ENCODE measurements at places on chromosomes 4 and X.

DNA sequence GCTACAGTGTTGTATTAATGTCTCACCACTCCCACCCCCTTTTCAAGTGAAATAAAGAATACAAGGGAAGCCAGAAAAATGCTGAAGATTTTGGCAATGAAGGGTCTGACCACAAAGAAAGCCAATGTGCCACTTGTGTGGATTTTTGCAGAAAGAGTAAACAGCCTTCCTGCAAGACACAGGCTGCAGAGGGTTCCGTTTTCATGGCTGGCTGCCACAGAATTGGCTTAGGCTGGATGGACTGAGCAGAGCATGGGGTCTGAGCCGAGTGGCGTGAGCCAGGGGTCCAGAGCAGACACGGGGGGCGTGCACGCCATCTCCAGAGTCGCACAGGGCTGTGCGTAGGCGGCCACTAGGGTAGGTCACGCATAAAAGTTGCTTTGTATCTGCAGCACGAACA is 69.2 kb downstream of the MTNR1A start:
- no peak for DNase-seq

GRCh38 chr4:38612646-38613414 is 51.2 kb upstream of the KLF3 start:
- DNase-seq = no peak

GRCh38 chrX:69192603-69193002 is 27.4 kb upstream of the PJA1 start:
- no peak for DNase-seq

- DNase-seq = peak; percentile 73
Measured at GRCh38 chr4:13445841-13446790, 38.0 kb downstream of the RAB28 start.

- DNase-seq = no peak
Measured at GRCh38 chr4:137125011-137125410, 407.3 kb downstream of the PCDH18 start.

DNA sequence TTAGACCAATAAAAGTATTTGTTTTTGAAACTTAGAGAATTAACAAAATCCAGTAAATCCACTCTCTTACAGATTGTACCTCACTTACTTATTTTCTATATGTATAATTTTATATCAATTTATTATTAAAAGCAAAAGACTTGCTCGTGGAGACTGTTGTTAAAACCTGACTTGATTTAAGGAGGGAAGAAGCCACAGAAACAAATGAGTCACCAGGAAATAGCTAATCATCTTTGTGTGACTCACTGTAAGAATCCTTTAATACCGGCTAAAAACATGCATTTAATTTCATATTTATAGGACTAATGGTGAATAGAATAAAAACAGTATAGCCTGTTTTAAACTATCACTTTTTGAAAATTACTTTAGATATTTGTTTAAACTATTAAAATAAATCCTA is 29.9 kb upstream of the UBE2NL start:
- DNase-seq = no peak

DNA sequence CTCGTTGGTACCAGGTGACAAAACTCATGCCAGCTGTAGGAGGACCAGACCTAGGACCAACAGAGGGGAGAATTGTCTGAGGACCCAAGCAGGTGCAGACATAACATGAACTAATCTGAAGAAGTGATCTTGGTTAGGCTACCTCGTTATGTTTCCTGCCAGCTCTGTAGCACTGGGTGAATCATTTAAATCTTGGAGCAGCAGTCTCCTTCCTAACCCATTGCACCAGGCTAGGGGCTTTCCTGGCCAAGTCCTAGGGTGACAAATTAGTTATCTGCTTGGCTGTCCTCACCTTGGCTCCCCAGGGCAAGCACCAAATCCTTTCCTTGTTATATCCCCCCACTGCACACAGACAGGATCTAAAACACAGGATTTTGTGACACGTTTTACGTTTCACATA is 87.8 kb downstream of the WWC2 start:
- DNase-seq = no peak

- no peak for DNase-seq
Measured at GRCh38 chrX:77444545-77444944, 2.6 kb upstream of the FGF16 start.

GRCh38 chr4:98352940-98353339 is 91.8 kb downstream of the RAP1GDS1 start:
- DNase-seq = no peak

GRCh38 chrX:134460862-134461220 is 876 bp downstream of the HPRT1 start:
- no peak for DNase-seq

DNA sequence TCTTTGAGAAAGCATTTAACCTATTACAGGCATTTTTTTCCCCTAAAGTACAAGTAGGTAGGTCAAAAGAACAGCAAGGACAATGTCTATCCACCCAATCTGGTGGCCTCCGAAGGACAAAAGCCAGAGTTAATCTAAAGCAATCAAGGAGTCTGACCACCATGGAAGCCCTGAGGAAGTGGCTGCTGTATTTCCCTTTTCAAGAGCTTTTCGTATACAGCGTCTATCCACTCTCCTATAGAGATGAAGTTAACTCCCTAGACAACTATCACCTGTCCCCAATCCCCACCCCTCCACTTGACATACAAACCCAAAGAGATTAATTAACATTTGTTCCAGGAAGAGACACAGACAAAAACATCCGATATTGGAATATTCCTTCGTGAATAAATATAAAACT is 85.5 kb downstream of the SNCA start:
- no peak for DNase-seq

GRCh38 chr4:184544788-184545409 is 70.5 kb upstream of the IRF2 start:
- DNase-seq = no peak

DNA sequence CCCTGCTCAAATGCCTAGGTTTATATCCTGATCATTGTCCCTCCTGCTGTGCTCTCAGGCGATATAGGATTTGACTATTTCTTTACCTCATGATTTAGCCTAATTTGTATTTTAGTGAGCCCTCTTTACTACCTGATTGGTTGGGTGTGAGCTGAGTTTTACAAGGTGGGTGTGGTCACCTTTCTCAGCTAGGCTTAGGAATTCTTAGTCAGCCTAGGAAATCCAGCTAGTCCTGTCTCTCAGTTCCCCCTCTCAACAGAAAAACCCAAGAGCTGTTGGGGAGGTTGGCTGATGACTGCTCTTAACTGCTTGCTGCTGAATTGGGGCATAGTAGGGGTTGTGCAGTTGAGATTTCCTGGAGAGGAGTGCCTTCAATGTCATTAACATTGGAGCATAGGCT is 100.5 kb upstream of the AADAT start:
- DNase-seq = no peak

- no peak for DNase-seq
Measured at GRCh38 chr4:153427363-153428071, 38.6 kb upstream of the TMEM131L start.

DNA sequence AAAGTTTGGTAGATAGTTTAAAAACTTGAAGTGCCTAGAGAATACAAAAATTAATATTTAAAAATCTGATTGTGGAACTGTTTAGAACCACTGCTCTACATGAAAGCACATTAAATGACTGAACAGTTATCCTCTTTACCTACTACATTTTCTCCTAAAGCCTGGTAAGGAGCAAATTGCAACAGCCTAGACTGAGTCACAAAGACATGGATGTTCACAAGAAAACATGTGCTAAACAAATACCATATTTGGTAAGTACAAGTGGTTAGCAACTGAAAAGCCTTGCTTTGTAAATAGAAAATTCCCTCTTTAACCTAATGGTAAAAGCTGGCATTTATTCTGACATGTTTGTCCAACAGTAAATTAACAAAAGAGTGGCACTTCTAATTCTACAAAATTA is 203.1 kb downstream of the FBXO8 start:
- DNase-seq = no peak

DNA sequence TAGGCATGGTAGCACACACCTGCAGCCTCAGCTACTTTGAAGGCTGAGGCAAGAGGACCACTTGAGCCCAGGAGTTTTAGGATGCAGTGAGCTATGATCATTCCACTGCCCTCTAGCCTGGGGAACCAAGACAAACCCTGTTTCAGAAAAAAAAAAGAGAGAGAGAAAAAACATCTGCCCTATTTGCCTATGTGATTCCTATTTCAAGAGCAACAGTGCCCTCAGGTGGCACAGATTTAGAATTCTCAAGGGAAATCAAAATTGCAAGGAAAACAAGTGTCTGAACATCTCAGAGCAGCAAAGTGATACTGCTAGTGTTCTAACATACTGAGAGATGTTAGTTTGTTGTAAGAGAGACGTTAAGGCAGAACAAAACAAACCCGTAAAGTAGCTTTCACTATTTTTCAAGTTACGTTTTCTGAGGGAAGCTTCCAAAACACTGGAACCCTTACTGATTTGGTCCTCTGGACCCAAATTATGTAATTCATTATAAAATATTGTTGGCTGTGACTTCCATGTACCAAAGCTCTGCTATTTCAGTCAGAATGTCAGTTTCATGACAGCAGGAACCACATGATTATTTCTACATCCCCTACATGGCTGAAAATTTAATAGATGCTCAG is 7.9 kb downstream of the BDH2 start:
- DNase-seq = no peak

DNA sequence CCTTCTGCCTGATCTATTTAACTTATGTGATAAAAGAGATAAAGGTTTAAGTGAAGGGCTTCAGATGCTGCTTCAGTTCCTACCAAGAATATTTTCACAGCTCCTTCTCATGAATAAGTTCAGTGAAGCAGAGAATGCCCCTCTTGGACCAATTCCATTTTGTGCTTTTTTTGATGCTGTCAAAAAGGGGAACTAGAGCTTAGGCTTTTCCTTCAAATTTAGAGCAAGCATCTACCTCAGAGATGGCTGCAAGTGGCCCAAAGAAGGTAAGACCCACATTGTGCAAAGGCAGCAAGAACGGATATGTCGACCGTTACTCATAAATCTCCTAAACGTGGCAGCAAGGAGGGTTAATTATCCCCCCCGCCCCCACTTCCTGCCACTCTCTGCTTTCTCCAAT is 4.5 kb downstream of the CHRDL1 start:
- no peak for DNase-seq

DNA sequence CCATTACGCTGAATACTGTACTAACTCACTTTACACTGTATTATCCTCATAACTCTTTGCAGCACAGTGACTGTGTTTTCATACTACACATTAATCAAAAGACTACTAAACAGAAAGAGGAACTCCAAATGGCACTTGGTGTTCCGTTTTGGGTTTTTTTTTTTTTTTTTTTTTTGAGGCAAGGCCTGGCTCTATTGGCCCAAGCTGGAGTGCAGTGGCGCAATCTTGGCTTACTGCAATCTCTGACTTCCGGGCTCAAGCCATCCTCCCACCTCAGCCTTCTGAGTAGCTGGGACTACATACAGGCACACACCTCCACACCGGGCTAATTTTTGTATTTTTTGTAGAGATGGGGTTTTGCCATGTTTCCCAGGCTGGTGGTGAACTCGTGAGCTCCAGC is 10.7 kb downstream of the KLHL8 start:
- no peak for DNase-seq

- no peak for DNase-seq
Measured at GRCh38 chr4:81807386-81807785, 335.7 kb upstream of the RASGEF1B start.

- no peak for DNase-seq
Measured at GRCh38 chr4:3352941-3353594, 60.2 kb downstream of the RGS12 start.

DNA sequence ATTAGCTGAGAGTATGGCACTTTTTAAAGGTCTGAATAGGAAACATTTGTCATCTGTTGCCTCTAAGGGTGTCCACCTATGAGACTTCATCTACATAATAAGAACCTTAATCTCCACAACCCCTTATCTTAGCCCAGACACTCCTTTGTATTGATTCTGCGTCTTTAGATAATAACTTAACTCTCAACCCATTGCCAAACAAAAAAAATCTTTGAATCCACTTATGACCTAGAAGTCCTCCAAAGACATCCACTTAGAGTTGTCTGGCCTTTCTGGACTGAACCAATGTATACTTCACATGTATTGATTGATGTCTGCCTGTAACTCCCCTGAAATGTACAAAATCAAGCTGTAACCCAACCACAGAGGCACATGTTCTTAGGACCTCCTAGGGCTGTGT is 66.0 kb upstream of the CHRNA9 start:
- no peak for DNase-seq

DNA sequence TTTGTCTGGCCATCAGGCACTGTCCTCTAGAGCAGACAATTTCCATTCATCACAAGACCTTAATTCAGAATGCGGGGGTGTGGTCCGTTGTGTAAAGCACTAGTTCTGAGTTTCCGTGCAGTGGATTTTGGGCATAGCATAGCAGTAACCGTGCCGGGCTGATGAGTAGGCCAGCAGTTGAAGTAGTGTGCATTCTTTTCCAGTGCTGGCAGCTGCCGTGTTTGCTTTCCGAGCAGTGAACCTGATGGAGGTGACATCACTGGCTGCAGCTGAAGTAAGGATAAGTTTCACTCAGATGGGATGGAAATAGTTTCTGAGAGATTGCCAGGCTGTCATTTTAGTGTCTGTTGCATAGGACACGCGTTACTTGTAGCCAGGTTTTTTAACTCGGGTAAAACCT is 107.0 kb upstream of the STIM2 start:
- no peak for DNase-seq

DNA sequence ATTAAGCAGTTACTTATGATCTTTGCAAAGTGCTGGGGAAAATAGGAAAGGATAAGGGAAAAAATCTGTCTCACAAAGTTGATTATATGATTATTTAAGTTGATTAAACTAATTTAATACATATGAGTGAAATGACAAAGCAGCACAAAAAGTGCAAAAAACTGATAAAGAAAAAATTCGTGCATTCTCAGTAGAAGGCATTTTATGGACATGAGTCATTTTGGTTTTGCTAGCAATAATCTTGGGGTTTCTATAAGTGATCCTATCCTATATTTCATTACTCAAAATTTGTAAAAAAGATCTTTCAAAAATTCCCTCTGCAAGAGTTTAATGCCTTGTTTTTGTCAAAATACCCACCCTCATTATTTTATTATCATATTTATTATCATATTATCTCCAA is 224.2 kb upstream of the ANXA10 start:
- DNase-seq = no peak

DNA sequence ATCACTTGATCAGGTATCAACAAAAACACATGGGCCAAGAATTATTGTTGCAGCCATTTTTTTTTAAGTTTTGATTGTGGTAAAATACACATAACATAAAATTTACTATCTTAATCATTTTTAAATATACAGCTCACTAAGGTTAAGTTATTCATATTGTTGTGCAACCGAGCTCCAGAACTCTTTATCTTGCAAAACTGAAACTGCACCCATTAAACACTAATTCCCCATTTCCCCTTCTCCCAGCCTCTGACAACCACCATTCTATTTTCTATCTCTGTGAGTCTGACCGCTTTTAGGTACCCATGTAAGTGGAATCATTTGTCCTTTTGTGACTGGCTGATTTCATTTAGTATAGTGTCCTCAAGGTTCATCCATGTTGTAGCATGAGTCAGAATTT is 126.2 kb upstream of the NDP start:
- no peak for DNase-seq

DNA sequence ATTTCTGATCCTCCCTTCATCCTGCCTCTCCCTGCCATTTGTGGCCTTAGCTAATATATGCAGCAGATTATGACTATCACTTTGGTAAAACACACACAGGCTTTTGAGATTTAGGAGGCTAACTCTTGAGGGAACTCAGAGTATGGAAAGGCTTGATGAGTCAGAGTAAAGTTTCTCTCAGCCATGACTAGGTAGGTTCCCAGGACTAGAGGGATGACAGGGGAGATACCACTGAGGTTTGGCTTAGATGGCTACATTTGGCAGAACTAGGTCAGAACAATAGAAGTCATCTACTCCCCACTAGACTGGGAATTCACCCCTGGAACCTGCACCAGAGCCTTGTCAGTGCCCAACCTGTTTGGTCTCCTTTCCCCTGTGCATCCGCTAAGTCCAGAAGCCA is 585.7 kb downstream of the TLL1 start:
- DNase-seq = no peak

GRCh38 chr4:24747234-24747975 is 48.0 kb upstream of the SOD3 start:
- DNase-seq = no peak
